ENCODE measurements at places on chromosomes 5 and 9.

DNA sequence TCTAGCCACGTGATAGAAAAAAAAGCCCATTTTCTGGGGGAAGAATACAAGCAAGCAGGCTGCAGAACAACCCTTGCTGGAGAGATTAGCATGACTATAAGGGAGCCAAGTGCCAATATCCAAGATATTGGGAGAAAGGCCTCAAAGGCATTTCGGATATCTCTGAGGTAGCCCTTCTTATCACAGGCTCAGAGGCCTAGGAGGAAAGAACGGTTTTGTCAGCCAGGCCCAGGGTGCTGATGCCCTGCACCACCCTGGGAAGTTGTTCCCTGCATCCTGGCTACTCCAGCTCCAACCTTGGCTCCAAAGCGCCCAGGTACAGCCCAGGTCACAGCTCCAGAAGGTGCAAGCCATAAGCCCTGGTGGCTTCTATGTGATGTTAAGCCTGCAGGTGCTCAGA, 66.4 kb downstream of the C9orf153 start:
- DNase-seq = no peak

DNA sequence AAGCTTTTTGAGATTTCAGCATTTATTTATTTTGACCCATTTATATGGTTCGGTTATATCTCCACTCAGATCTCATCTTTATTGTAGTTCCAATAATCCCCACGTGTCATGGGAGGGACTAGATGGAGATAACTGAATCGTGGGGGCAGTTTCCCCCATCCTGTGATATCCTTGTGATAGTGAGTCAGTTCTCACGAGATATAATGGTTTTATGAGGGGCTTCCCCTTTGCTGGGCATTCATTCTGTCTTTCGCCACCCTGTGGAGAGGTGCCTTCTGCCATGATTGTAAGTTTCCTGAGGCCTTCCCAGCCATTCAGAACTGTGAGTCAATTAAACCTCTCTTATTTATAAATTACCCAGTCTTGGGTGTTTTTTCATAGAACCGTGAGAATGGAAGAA, 96.5 kb upstream of the PCSK1 start:
- DNase-seq = no peak

- DNase-seq = no peak
Measured at GRCh38 chr9:35609001-35609819, 4.1 kb downstream of the TESK1 start.

- DNase-seq = no peak
Measured at GRCh38 chr5:64979531-64979930, 210.8 kb downstream of the CWC27 start.

- no peak for DNase-seq
Measured at GRCh38 chr5:171322527-171322926, 13.5 kb downstream of the TLX3 start.

GRCh38 chr5:171295801-171296200, 13.2 kb upstream of the TLX3 start:
- DNase-seq = no peak

DNA sequence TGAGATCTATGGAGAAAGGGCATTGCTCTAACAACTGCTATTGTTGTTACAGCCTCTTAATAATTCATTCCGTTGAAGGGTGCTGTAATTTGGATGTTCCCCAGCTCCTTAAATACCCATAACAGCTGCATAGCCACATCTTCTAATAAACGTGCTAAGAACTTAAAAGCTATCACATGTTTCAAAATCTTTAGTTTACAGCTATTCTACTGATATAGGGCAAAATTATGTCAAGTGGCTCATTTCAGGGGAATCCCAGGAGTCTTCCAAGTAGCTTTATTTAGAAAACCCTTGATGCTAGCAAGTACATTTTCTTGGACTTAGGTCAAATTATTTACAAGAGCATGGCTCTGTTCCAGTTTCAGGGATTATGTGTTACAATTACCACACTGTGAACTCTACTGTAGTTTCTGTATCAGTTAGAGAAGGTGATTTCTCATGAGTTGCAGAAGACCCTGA, 990.4 kb upstream of the ACO1 start:
- no peak for DNase-seq

GRCh38 chr5:36392818-36393217, 91.1 kb upstream of the RANBP3L start:
- no peak for DNase-seq

- no peak for DNase-seq
Measured at GRCh38 chr9:23907343-23907742, 81.3 kb upstream of the ELAVL2 start.

GRCh38 chr9:121272401-121272948, 4.5 kb downstream of the GSN start:
- no peak for DNase-seq

GRCh38 chr5:180161420-180162303, 47.3 kb downstream of the RASGEF1C start:
- no peak for DNase-seq

DNA sequence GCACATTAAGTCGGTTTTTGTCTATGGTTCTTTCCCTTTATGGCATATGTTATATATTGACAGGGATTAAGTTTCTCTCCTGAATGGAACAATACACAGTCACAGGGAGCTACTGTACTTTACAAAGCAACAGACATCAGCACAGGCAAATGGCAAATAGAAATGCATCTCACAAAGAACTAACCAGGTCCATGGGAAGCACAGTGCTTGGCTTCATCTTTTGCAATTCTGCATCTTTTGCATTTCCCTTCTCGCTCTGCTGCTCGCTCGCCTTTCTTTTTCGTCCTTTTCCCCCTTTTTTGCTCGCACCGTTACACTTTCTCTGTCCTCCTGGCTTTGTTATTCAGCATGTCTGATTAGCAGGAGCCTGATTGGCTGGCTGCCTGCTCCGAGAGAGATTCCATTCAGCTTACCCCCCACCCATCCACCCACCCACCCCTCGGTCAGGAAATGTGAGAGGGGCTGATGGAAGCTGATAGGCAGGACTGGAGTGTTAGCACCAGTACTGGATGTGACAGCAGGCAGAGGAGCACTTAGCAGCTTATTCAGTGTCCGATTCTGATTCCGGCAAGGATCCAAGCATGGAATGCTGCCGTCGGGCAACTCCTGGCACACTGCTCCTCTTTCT, at the start of gene ADAMTSL1:
Gene ADAMTSL1, plus strand, starts transcription at position 502 of the 628 bp plus-strand sequence. Its CDS starts 80 bp downstream, at position 582.
- DNase-seq = no peak

DNA sequence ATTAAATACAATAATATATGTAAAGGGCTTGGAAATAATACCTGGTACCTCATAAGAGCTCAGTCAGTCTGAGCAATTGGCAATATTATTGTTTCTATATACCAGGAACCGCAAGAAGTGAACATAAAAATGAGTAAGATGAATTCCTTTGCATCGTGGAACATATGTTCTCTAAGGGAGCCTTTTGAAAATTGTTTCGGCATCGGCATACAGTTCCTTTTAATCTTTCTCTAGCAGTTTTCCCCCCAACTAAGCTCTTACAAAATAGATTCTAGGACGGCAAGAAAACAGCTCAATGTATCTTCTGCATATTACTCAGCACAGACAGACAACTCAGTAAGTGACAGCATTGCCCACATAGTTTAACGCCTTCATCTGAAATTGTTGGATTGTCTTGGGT, 426.6 kb upstream of the WWC1 start:
- DNase-seq = no peak

DNA sequence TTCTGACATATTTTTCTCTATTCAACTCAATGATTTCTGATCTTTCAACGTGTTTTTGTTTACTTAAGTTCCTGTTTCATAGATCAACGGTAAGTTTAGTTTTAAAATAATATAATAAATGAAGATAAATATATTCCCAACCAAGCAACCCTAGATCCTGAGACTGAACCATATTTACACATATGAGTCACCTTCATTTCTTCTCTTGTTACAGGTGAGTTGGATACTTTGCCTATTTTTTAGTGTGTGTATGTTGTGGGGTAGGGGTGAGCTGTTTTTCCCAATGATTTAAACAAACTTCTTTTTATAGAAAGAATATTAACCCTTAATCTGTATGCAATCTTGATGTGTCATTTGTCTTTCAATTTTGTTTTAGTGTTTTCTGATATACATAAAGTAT, 186.9 kb downstream of the MCTP1 start:
- no peak for DNase-seq

- DNase-seq = no peak
Measured at GRCh38 chr9:90441814-90442213, 200.8 kb downstream of the DIRAS2 start.

DNA sequence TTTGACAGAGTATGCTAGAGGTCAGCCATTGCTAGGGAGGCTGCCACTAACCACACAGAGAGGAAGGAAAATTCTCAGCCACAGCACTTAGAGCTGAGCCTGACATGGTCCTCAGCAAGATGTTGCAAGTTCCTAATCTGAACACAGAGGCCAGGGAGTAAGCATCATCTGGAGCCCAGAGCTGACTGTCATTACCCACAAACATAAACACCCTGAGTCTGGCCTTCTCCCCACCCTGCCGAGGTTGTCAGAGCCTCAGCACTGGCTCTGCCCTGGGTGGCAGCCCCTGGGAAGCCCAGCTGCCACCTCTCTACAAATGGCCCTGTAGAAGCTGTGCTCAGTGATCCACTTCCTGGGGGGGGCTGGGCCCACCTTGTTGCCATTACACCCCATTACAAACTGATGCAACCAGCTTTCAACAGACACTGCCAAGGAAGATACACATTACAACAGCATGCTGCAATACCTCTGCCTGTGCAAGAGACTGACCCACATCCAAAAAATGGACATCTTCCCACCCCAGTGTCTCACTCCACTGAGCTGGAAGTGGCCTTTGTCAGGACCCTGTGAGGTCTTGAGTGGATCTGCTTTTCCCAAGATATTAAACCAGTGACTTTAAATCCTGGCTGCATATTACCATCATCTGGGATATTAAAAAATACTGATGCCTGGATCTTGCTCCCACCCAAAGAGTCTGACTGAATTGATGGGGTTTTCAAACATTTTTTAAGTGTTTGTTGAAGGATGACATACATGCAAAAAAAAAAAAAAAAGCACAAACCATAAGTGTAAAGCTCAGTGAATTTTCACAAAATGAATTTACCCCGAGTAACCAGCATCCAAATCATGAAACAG, 33.0 kb downstream of the IRF1 start:
- peak; percentile 92 for DNase-seq

GRCh38 chr5:170293273-170293672, 4.3 kb downstream of the LCP2 start:
- DNase-seq = no peak

DNA sequence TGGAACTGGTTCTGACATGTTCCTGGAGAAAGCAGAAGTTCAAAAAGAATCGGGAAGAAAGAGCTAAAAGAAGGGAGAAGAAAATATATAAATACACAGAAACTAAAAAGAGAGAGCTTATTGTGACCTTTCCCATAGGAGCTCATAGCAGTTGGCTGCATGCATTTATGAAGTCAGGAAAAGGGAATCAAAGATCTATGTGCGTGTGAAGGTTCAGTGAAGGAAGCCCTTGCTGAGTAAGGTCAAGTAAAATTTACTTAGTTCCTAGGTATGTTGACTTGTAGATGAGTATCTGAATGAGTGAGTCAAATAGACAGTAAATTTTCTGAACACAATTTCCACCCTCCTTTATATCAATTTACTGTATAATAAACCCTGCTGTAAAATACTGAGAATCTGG, 632.5 kb downstream of the SLCO4C1 start:
- DNase-seq = no peak

- DNase-seq = no peak
Measured at GRCh38 chr9:107147134-107147533, 135.9 kb upstream of the RAD23B start.

DNA sequence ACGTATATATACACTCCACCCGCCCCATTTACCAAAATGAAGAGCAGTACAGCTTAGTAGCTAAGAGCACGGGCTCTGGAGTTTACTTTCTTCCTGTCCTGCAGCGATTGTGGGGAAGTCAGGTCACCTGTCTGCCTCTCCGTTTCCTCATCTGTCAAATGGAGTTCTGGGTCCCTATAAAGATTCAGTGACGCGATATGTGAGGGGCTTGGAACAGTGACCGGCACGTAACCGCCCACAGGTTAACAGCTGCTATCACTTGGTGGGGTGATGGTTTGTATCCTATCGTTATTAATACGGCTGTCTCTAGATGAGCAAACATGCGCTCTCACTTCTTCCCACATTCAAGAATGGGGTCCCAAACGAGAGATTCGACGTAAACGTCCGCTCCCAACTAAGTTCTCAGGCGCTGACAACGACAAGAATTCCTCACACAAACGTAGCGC, 426 bp downstream of the FAM114A2 start:
- DNase-seq = peak; percentile 43

DNA sequence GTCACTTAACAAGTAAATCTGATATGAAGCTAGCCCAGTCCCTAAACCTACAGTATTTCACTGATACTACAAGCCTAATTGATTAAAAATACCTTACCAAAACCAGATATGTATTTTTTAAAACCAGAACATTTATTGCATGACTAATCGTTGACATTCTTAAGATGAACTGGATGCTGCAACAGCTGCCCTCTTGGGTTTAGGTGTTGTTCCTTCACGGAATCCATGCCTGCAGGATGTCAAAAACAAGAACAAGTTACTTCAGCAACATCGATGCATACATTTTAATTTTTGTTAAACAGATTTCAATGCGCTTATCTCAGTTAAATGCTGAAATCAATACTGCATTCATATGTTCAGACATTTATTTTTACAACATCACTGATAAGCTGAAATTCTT, 2.7 kb downstream of the RPL37 start:
- DNase-seq = no peak

GRCh38 chr5:105573575-105573974, 2011.0 kb upstream of the NUDT12 start:
- DNase-seq = no peak

DNA sequence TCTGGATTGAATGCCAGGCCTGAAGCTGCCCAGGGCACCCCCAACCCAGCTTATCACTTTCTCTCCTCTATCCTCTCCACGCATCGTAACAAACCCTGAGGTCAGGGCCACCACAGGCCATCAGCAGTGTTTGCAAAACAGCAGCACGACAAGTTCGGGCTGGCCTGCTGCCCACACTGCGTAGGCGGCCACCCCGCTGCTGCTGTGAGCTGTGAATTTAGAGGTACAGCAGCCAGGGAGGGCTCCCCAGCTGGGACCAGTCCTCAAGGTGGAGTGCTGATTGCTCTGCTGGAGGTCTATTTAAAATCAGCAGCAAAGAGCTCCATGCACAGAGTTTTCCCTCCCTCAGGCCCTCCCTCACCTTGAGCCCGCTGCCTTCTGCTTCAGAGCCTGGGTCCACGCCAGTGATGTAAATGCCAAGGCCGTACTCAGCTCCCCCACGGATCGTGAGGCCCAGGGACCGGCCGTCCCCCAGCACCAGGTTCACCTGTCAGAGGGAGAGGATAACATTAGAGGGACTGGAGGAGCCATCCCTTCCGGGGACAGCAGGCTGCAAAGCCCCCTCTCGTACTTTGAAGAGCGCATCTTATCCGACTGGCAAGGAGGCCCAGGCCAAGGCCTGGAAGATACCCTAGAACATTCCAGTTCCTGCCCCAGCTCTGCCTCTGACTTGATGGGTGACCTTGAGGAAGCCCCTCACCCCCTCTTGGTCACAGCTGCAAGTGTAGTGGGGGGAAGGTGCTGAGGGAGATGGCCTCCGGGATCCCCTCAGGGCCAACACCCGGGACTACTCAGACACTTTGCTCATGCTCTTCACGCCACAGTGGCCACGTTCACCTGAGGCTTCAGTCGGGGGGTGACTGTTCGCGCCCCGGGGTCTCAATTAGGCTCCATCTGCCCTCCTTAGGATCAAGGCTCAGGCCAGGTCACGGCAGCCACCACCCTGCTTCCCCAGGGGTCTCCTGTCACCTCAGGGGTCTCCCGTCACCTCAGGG, 39.1 kb downstream of the WHRN start:
- DNase-seq = no peak

GRCh38 chr5:59660737-59661136, 232.8 kb downstream of the PDE4D start:
- DNase-seq = no peak

GRCh38 chr5:39580702-39581453, 156.1 kb upstream of the DAB2 start:
- DNase-seq = no peak
